ENCODE measurements at places on chromosomes 12 and 14. TPM values are rescaled to one million over a fixed set of nuclear protein-coding genes. Genes with fewer than 3 reads are reported as not detected.
A peak's percentile ranks its signal among the peaks of the same experiment; 100 is the strongest.

DNA sequence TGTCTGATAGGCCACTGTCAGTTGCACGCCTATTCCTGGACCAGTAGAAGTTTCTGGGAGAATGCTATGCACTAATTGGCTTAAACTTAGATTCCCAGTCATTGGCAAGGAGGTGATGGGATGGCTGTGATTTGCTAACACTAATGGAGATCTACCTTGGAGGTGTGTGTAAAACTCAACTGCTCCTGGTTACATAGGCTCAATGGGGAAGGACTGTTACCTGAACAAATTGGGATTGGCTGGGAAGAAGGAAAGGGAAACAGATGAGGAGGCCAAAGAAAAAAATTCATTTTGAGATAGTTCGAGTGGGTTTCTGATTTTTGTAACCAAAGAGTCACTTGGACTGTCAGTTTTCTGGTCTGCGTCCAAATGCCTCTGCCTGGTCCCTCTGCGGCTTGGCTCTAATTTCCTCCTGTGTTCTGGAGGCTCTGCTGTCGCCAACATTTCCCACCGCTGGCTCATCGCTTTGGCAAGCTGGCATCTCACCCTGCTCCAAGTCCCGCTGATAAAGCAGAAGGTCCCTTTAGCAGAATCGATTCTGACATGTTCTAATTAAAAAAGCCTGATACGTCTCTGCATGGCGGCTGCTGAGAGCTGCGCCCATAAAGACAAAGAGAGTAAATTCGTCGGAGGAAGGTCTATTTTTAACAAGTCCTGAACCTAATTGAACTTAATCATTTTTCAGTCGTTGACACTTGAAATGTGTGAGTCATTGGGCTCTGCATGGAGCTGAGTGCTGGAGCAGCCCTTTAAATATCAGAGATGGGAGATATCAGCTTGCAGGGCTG, 2.0 kb upstream of the CCDC63 start:
- DNase-seq, result no peak

The KSR2 gene
- polyA plus RNA-seq, result 0.26 TPM

GRCh38 chr12:57154076-57154475, 6.7 kb upstream of the LRP1-AS start:
- no peak for DNase-seq

GRCh38 chr12:6606331-6607131, 648 bp downstream of the CHD4 start:
- peak; percentile 39 for DNase-seq

- DNase-seq, result no peak
These were observed 130.3 kb downstream of the CEP83 start for GRCh38 chr12:94329366-94329765.

The FOXG1 gene
- not detected for polyA plus RNA-seq

DNA sequence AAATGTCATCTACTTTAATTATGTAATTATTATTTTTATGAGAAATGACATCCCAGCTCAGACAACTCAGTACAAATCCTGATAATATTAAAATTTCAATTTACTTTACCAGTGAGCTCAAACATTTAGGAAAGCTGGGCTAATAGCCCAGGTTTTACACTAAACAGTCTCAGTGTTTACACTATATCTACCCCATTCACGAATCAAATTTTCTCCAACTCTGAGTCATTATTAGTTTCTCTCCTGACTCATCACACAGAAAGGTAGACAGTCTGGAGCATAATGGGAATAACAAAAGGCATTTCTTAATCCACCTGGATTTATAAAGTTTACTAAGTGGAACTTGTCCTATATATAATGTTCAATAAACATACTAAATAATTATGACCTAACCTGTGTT, 5.7 kb downstream of the PAWR start:
- DNase-seq, result no peak

GRCh38 chr12:11793921-11794710, 144.6 kb downstream of the ETV6 start:
- no peak for DNase-seq

DNA sequence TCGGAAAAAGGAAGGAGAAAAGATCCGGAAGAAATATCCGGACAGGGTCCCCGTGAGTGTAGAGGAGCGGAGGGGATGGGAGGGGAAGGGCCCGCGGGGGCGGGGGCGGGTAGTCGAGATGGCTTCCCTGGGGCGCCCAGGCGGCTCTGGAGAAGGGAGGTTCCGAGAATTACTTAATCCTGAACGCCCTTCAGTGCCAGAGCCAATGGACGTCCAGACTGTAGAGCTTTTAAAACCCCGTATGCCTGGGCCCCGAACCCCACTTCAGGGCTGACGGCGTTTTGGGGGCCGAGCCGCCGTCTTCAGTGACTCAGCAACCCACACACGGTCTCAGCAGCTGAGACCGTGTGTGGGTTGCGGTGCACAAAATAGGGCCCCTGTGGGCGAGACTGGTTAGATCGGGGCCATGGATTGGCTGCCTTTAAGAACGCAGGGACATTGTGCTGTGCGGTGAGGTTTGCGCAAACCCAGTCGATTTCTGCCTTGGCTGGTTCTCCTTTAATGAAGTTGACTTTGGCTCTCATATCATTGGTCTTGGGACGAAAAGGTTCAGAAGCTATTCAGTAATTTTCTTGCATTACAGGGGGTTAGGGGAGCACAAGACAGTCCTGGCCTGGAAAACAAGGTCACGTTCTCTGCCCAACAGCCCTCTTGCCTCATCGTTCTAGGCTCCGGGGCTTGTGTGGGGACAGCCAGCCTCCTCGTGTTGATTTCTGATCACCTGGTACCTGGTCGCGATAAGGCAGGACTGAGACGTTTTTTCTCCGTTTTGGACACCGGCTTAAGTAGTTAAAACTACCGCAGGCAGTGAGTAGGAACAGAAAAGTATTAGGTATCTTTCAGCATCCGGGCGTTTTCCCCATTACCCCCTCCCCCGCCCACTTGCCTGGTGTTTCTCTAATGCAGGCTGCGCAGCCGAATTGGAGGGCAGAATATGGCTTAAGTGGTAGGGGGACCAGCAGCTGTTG, 775 bp downstream of the GABARAPL1 start:
- DNase-seq, result peak; percentile 77

DNA sequence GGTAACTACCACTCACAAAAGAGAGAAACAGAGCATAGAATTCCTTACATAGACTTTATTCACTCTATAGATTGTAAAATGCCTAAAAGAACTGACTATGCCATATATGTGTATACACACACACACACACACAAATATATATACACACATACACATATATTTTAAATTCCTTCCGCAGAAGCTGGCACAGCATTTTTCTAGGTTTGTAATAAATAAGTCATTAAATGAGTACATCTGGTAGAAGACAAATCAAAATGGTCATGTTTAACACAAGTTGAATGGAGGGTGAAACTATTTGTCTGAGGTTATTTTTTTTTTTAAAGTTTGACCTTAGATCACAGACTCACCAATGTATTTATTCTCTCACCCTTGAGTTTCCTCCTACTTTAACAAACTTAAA, 58.2 kb downstream of the CCER1 start:
- no peak for DNase-seq

- no peak for DNase-seq
These were observed 164.4 kb downstream of the CAND1 start for GRCh38 chr12:67433385-67434175.

The ARL1 gene
- polyA plus RNA-seq, result 112 TPM

DNA sequence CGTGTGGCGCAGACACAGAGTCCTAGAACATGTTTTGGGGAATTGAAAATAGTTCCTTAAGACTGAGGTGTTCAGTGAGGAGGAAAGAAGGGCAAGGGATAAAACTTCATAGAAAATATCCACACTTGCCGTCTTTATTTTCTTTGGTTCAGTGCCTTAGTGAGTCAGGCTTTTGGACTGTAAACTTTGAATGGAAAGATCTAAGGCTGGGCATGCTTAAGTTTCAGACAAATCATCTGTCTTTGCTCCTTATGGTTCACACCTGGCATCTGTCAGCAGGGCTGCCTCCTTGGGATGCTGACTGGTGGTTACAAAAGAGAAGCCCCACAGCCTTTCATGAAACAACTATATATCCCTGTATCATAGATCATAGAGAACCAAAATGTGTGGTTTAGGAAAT, 136.3 kb upstream of the PRICKLE1 start:
- no peak for DNase-seq

- no peak for DNase-seq
These were observed 147.1 kb downstream of the PAPOLA start for GRCh38 chr14:96649327-96649601.

DNA sequence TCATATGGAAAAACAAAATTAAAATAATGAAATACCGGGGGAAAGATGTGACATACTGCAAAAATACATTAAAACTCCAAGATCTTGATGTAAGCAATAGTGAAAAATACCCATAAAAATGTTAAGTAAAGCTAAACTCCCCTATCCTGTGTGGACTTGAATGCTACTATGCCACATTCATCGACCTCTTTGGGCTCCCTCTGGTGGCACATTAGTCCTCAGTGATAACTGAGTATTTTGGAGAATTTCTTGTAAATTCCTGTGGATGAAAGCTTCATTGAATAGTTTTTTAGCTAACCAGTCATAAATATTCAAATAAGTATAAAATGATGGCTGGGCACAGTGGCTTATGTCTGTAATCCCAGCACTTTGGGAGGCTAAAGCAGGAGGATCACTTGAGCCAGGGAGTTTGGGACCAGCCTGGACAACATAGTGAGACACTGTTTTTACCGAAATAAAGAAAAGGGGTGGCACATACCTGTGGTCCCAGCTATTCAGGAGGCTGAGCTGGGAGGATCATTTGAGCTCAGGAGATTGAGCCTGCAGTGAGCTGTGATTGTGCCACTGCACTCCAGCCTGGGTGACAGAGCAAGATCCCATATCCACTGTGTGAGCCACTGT, 42.4 kb upstream of the SGPP1 start:
- DNase-seq, result peak; percentile 35

DNA sequence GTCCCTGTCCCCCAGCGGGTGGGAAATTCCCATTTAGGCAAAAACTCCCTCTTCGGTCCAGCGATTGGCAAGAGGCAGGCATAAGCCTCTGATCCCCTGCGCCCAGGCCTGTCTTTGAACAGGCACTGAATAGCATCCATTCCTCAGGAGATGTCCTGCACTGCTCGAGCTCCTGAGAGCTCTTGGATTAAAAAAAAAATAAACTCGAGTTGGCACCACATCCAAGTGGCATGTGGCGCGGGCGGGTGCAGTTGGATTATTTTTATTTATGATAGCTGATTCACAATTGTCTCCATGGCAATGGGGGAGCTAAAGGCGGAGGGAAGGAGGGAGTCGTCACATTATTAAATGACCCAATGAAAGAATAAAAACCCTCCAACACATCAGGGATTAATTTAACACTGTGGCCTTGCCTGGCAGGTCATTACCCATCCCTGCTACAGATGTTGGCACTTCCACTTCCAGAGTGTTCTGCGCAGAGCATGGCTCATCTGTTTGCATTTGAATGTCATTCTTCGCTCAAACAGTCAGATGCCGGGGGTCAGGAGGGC, 207.2 kb downstream of the AACS start:
- no peak for DNase-seq

The ZBTB42 gene
- 6.2 TPM for polyA plus RNA-seq

DNA sequence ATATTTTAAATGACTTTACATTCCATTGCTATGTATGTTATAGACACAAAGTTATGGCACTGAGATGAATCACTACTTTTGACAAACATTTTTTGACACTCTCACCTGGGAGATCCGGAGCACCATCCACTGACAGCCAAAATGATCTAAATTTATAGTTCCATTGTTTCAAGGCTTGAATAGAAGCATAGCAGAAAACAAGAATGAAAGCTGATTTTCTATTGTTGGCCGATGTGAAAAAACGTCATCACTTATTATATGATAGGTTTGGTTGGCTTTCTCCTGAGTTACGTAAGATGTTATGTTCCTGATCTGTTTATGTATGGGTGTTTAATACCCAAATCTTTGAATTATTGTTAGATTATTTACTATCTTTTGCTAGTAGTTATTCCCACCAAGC, 306.2 kb downstream of the PAWR start:
- no peak for DNase-seq

The NOPCHAP1 gene
- 13.8 TPM for polyA plus RNA-seq

The CABP1 gene
- polyA plus RNA-seq, result 1.4 TPM
